ENCODE measurements at places on chromosomes 6 and 20.

GRCh38 chr6:170200458-170200891, 90.4 kb downstream of the DLL1 start:
- no peak for DNase-seq

DNA sequence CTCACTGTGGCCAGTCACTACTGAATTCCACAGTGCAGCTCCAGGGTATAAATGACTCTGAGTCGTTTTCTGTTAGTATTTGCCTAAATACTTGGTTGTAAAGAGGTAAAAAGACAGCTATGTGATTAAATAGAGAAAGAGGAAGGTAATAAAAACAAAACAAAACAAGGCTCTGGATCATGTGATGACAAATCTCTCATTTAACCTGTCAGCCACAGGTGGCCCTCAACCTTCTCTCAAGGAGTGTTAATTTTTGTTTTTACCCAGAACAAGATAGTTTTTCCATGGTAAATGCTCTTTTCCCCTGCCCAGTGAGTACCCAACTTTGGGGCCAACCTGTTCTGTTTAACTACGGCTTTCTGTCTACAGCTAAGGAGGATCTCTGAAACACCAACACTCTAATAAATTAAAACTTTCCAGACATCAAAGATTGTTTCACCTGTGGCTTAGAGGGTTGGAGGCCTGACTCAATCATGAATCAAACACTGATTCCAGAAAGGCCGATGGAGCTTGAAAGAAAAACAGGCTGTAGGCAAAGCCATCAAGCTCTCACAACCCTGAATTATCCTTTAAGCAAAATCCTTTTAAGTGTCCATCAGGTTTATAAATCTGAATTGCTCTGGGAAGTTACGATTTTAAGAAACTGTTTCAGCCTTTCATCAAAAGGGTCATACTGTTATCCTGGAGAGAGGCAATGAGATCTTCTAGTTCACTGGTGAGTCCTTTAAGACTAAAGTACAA, 81.5 kb upstream of the BCLAF1 start:
- no peak for DNase-seq

DNA sequence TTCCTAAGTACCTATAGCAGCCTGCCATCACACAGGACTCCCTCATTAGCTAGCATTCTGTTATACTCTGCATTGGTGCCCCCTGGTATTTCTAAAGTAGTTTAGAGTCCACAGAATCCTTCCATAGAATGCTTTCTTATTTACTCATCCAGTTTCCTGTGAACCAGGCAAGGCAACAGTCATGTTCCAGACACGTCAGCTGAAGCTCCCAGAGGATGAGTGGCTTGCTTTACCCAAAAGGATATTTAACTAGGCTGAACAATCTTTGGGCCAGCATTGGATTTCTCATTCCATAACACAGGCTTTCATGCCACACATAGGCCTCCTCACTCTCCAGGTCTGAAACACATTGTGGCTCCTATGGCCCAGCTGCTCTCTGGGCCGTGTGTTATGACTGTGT, 203.8 kb upstream of the MAP3K7 start:
- DNase-seq = no peak

- DNase-seq = no peak
Observed at GRCh38 chr6:129744880-129745237, 34.9 kb upstream of the ARHGAP18 start.

DNA sequence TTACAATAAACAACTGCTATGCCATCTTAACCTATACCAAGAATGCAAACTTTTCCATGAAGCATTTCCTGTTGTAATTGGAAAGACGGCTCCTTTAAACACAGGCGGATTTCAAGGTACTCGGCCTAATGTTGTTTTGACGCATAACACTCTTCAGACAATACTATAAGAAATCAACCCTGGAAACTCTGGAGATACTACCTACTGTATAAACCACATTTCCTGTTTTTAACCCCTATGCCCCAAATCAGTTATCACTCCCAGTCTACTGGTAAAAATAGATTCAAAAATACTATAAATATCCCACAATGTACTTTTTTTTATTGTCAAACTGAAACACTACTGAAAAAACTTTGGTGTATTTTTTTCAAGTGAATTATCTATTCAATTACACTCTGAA, 118.1 kb downstream of the IRF4 start:
- DNase-seq = no peak

DNA sequence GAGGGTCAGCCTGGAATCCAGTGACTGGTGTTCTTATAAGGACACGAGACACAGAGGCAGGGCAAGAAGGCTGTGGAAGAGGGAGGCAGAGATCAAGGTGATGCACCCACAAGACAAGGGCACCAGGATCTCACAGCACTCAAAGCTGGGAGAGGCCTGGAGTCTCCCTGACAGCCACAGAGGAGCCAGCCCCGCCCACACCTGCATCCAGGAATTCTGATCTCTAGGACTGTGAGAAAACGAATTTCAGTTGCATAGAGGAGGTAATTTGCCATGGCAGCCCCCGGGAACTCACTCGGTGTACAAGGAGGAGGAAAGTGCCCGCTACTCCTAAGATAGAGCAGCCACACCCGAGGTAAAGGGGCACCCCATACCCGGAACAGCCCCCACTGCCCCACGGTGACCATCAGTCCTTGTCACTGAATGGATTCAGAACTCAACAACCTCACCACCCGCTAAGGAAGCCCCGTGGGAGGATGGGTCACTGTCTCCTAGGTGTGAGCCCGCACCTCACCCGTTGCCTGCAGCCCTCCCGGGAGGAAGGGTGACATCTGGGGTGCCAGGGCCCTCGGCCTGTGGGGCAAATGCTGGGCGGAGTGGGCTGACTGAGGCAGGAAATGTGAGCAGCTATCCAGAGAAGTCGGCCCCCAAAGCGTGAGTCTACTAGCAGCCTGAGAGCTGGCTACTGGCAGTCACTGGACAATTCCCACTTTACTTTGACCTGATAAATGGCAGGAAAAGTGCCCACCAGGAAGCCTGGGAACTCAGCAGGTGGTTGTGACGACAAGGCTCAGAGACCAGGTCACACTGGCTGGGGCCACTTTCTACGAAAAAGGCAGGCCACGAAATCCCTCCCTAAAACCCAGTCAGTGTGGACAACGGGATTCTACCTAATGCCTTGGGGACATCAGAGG, 22.4 kb downstream of the DLL1 start:
- DNase-seq = no peak

DNA sequence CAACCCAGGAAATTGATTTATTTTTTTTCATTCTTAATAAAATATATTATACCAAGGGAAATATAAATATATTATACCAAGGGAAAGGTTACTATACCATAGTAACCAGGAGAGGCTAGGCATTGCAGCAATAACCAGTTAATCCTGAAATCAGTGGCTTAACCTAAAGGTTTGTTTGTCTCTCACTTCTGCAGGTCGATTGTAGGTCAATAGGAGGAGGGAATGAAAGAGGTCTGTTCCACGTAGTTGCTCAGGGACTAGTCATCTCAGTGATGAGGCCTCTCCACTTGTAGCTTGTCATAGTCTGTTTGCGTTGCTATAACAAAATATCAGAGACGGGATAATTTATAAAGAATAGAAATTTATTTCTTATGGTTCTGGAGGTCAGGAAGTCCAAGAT, 168.0 kb downstream of the GJA1 start:
- no peak for DNase-seq

Measured in cortex of kidney (tissue), 1 donor.